Nucleus accumbens (tissue), 56 donors: ENCODE measurements at places on chromosomes 1 and 21.

DNA sequence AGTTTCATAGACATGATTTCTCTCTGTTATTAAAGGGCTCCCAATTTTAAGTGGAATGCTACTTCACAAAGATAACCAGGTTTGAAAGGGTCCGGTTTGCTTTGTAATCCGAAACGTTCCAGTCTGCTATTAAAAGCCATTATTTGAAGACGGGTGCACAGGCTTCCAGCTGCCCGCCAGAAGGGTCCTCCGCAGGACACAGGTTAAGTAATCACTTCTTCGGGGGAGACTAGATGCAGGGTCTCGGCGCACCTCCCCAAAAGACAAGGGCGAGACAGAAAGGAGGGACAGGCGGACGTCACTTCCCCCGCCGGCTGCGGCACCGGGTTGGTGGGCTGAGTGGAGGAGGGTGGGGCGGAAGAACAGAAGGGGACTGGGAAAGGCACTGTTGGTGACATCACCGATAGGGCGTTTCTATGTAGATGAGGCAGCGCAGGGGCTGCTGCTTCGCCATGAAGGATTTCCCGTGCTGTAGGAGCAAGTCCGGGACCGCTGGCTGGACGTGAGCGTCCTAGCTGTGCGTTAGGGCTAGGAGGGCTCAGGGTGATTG lies 8.9 kb downstream of the RNU1-2 start:
- DNase-seq = peak; percentile 97

DNA sequence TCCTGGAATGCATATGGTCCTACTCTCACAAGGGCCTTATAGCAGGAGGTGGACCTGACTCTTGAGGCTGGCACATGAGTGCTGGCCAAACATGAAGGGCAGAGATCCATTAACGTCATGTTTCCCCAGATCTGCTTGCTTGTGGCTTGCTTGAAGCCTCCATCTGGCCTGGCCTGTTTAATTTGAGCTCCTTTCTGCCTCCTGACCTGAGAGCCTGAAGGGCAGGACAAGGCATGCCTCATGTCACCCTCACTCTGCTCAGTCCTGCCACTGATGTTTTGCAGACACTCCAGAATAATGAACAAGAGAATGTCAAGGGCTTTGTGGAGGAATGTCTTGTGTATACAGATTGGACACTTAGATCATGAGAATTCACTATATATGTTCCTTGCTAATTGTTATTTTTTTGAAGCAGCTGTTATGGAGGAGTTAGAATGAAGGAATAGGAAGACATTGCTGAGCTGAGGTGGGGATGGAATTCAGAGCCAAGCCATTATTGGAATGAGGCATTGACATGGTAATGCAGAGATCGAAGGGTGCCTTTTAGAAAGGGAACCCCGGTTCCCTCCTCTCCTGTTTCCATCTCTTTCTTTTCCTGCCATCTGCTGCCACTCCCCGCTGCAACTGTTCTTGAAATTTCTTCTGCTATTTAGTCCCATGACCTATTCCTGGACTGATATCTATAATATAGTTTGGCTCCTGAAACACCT lies 457.0 kb upstream of the PROX1 start:
- no peak for DNase-seq

DNA sequence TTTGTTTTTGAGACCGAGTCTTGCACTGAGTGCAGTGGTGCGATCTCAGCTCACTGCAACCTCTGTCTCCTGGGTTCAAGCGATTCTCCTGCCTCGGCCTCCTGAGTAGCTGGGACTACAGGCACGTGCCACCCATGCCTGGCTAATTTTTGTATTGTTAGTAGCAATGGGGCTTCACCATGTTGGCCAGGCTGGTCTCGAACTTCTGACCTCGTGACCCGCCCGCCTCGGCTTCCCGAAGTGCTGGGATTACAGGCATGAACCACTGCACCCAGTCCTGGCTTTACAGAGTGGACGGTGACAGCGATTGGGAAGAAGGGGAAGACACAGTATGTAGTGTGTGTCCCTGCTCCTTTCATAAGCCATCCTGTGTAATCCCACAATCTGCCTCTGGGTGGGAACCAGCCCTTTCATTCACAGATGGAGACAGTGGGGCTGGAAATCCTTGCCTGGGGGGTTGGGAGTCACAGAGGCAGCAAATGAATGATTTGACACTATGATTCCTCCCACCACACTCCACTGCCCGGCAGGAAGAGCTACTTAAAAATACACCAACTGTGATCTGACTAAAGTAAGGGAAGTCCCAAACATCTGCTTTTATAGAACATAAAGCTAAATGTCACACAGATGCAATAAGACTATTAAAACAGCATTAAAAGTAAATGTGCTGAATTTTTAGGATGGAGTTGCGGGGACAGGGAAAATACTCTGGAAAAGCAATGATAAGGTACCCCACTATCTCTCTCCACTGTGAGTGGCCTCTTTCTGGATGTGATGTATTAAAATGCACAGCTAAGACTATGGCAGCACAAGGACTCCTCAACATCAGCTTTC lies 4.5 kb downstream of the PARP1 start:
- DNase-seq = no peak

DNA sequence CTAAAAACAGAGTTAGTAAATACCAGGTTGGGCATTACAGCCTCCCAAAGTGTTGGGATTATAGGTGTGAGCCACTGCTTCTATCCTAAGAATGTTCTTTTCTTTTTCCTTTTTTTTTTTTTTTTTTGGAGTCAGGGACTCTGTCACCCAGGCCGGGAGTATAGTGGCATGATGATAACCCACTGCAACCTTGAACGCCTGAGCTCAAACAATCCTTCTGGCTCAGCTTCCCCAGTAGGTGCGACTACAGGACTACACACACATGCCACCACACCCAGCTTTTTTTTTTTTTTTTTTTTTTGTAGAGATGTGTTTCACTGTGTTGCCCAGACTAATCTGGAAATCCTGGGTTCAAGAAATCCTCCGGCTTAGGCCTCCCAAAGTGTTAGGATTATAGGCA lies 5.9 kb downstream of the ZBTB8OS start:
- no peak for DNase-seq

DNA sequence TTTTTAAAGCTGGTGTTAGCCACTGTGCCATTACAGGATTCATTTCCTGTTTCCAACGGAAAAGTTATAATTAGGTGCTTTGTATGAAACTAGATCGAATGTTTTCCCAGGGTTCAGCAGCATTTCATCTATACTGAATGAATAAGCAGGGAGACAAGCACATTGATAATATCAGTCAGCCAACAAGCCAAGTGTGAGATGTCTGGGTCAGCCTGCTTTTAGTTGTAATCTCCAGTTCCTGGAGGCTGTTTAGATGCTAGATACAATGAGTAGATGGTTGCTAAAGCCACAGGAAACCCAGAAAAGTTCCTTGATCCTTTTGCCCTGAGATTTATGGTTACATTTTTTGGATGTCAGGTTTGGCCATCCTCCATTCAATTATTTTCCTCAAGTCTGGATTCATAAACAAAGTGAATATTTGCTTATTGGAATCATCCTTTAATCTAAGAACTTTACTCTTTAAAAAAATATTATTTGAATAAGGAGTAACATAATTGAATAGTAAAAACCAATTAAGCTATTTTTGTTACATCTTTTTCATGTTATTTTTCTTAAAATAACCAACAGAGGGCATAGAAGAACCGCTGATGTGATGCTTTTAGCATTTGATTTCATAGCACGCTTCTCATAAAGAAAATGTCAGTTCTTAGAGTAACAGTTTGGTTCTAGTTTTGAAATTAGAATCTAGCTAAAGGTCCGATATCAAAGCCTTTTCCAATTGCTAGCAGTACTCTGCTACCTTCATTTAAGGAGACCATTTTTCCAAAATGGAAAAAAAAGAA lies 76.6 kb downstream of the HSPA13 start:
- no peak for DNase-seq

DNA sequence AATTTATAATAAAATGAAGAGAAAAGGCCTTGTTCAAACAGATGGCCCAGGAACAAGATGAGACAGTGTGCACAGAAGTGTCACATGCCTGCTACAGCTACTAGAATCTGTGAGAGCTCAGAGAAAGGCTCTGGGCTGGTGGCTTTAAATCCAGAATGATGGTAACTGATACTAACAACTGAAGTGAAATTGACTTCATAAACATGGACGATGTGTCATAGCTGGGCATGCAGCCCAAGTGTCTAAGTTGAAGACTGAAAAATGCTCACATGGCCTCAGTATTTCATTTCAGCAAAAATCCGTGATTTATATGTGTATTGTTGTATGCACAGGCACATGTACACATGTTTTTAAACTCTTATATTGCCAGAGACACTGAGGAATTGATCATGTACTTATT lies 208.3 kb upstream of the RUNX1 start:
- DNase-seq = no peak

- no peak for DNase-seq
Measured at GRCh38 chr1:237911911-237912310, 21.2 kb upstream of the ZP4 start.

GRCh38 chr1:182301467-182302198 lies 90.0 kb downstream of the GLUL start:
- peak; percentile 52 for DNase-seq

DNA sequence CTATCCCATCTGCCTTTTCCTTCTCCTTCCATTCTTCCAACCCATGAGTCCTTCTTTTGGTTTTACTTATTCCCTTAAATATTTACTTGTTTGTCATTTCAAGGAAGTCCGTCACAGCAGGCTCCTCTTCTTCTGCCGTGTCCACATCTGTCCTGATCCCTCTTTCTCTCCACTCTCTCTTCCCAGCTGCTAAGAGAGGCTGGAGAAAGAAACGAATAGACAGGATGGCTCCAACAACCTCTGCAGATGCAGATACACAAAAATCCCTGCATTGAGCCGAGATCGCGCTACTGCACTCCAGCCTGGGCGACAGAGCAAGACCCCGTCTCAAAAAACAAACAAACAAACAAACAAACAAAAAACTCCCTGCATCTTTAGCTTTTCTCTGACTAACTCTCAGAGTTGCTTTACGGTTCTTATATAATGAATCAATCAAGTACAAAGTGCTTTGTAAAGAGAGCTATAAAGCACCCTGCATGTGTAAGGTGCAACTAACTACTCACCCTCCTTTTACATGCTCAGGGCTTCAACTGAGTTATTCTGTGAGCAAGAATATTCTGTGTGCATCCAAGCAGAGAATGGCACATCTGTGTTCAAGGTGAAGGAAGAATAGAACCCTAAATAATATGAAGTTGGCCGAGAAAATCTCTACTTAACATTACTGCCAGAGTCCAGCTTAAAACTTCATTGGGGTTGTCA lies 3.8 kb upstream of the SAMD13 start:
- DNase-seq = no peak

DNA sequence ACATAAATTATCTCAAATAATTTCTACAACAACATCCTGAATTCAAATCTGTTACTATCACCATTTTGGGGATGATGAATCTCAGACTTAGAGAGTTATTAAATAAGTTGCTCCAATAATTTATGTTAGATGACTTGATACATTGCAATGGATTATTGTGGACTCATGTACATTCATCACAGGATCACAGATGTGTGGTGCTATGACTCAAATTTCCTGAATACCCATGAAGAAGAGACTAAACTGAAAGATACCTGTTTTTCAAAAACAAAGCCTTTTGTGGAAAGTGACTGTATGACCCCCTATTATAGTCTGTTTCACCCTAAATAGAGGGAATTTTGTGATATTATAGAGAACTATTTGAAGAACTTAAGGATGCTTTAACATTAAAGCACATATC lies 315.0 kb downstream of the PLA2G4A start:
- no peak for DNase-seq

DNA sequence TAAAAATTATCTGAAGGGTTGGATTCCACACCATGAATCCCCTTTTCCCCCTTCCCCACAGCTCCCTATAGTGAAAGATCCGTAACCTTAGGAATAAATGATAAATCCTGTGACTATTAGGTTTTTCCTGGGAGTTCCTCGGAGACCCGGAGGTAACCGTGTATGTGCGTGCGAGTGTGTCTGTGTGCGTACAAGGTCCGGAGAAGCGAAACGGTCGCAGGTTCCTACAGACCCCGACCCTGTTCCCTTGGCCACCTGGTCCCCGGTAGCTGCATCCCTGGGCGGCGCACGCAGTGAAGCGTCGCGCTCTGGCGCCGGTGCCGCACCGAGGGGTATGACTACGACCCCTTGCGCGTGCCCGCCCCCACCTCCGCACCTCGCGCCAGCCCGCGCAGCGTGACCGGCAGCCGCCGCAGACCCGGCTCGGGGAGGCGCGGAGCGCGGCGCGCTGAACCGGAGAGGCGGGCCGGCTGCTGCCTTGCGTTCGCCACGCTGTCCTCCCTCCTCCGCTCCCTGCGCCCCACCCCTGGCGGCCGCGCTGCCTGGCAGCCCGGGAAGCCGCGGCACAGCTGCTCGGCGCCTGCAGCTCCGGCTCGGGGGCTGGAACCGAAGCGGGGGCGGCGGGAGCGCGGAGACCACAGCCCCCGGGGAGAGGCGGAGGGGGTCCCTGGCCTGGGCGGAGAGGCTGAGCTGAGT lies at the start of gene AK5:
Gene AK5, plus strand, starts transcription at position 529 of the 696 bp plus-strand sequence. CDS start 295 bp downstream, outside the sequence.
- DNase-seq = peak; percentile 72

- no peak for DNase-seq
Measured at GRCh38 chr1:17297991-17298390, 10.0 kb upstream of the PADI4 start.

- DNase-seq = no peak
Measured at GRCh38 chr1:5953386-5953785, 38.8 kb downstream of the NPHP4 start.

DNA sequence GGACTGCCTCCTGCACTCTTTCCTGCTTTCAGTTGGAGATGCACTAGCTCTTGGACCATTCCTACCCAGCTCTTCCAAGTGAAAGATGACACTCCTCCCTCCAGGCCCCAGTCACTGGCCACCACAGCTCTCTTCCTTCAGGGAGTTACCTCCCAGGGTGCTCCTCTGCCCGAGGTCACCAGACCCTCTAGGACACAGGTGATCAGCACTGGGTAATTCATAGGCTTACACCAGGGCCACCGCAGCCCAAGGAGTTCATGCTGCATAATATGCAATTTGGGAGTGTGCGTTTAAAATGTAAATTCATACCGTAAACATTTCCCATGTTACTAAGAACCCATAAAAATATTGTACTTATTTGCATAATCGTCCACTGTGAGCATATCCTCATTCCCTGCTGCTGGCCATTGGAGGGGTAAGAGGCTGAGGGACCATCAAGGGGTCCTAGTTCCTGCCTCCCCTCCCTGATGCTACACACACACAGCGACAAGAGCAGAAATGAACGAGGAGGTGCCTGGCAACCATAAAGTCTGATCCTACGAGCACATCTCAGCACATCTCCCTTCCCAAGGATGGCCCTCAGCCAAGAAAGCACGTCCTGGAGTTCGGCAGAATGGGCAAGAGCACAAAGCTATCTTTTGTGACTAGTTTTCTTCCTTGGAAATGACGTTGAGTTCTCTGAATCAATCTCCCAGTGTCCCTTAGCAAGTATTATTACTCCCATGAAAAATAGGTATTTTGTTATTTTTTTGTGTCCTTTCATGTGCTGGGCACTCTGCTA lies 222.9 kb upstream of the RAB4A start:
- DNase-seq = no peak

DNA sequence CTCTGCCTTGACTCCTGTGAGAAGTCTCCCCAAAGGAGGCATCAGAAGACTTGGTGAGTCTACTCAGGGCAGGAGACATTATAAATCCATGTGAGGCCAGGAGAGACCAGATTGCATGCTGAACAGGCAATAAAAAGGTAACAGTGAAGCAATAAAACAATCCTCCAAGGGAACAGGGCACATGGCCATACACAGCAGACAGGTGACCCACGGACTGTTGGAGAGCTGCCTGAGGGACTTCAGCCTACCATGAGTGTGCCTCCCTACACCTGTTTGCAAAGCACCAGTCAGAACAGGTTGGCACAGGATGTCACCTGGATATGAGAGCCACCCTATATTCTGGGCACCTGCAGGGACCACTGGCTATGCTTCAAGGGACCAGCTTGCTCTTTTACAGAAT lies 67.6 kb downstream of the MAB21L3 start:
- DNase-seq = no peak
